ENCODE measurements at places on chromosomes 5 and 9.
A peak's percentile ranks its signal among the peaks of the same experiment; 100 is the strongest.

GRCh38 chr9:109426626-109427402, 71.3 kb downstream of the PTPN3 start:
- no peak for DNase-seq

DNA sequence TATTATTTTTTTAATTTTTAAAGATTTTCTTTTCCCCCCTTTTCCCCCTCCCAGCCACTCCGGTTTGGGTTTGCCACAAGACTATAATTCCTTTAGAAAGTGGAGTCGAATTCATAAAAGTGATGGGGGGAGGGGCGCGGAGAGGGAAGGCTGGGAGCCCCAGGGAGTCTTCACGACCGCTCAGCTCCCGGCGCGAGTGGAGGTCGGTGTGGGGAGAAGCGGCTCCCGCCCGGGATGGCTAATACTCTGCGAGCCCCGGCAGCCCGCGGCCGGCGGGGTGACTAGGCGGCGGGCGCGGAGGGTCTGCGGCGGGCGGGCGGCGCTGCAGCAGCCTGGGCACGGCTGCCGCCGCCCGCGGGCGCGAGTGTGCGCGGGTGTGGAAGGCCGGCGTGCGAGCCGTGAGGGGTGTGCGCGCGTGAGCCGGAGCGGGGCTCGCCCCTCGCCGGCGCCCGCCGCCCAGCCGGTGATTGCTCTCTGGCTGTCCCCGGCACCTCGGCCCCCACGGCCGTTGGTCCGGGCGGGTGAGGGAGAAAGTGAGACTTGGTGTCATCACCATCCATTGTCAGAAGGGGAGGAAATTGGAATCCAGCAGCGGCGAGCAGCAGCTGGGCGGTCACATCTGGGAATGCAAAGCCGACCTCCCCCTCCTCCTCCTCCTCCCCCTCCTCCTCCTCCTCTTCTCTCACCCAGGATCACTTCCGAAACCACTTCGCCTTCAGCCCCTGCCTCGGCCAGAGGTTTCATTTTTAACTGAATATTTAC, at the start of gene PARP8:
Gene PARP8 (plus strand): TSS at position 377 of the 762 bp plus-strand sequence. CDS start 459 bp downstream, outside the sequence.
- DNase-seq = peak; percentile 62

DNA sequence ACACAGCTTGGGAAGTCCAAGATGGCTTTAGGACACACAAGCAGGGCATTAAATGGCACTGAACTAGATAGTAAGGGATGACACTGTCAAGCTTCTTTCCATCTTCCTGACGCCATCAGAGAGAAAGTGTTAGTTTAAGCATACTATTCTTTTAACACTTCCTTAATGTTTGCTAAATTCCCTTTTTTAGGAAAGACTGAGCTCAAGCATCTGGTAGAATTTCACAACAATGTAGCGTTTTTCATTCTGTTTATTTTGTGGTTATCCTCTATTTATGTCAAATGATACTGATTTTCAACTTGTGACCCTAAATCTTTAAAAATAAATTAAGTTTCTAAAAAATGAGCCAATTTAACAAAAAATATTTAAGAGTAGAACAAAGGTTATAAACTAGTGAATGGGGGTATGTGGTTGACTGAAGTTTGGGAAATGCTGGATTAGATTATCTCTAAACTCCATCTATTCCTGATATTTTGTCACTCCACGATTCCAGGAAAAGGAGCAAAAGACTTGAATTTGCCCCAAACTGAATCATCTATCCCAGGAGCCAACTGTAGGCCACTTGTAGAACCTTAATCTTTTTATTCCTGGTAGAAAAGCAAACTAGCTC, 147.4 kb upstream of the KLF9 start:
- no peak for DNase-seq

- no peak for DNase-seq
Measured at GRCh38 chr5:16975950-16976624, 40.0 kb upstream of the MYO10 start.

DNA sequence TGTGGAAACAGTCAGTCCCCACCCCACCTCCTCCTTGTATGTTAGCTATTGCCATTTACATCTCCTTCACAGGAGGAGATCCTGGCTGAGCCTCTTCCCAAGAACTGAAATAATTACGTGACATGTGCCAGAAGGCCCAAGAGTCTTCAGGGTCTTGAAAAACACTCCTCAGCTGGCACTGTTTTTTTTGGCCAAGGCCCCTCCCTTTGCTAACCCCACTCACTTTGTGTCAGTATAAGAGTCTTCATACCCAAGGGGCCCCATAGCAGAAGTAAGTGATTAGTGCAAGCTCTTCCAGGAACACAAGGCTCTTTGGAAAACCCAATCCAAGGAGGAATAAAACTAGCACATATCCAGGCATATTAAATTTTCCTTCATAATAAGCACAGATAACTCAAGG, 5.7 kb upstream of the LARP1 start:
- no peak for DNase-seq

DNA sequence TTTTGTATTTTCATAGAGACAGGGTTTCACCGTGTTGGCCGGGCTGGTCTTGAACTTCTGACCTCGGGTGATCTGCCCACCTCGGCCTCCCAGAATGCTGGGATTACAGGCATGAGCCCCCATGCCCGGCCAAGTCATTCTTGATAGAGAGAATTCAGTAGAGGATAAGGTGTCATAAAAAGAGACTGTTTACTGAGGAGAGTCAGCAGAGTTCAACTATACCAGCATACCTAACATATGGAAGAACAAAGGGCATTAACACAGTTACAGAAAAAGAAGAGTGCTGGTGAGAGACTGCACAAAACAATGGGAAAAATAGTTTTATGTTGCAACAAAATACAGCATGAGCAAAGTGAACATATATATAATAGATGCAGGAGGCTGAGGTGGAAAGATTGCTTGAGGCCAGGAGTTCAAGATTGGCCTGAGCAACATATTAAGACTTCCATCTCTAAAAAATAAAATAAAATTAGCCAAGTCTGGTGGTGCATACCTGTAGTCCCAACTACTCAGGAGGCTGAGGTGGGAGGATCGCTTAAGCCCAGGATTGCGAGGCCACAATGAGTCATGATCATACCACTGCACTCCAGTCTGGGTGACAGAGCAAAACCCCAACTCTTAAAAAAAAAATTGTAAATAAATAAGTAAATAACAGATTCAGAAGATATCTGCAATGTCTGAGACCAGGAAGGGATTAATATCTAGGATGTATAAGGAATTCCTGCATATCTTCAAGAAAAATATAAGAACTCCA, 19.5 kb downstream of the B4GALT1 start:
- no peak for DNase-seq

DNA sequence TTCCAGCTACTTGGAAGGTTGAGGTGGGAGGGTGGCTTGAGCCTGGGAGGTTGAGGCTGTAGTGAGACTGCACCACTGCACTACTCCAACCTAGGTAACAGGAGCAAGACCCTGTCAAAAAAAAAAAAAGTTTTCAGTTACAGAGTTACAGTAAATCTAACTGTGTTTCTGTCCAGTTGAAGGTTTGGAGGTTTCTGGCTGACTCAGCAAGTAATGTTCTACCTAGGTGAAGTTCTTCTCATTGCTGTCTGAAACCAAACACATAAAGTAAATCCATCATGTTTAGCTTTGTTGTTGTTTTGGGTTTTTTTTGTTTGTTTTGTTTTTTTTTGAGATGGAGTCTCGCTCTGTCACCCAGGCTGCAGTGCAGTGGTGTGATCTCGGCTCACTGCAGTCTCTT, 7.9 kb upstream of the ANKHD1 start:
- no peak for DNase-seq

- no peak for DNase-seq
Measured at GRCh38 chr5:143243103-143243502, 160.4 kb downstream of the NR3C1 start.

DNA sequence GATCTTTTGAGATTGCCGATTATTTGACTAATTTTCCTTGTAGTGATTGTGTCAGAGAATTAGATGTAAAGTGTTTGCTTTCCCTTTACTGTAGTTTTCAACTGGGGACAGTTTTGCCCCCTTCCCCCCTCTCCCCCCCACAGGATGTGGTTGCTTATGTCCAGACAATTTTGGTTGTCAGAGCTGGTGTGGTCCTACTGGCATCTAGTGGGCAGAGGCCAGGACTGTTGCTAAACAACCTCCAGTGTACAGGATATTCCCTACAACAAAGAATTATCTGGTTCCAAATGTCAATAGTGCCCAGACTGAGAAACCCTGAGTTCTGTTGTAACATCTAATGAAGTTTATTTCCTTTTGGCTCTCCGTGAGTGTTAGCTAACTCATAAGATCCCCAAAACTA, 20.0 kb downstream of the TMEFF1 start:
- DNase-seq = no peak

Measured in GM10248 (cell line).